NCI-H1436 treated with DMSO at 0.1 percent for 48 hours (cell line): ENCODE measurements at places on chromosomes 13 and 19.

GRCh38 chr13:50513300-50513877, 330.1 kb downstream of the DLEU7 start:
- DNase-seq, result no peak

DNA sequence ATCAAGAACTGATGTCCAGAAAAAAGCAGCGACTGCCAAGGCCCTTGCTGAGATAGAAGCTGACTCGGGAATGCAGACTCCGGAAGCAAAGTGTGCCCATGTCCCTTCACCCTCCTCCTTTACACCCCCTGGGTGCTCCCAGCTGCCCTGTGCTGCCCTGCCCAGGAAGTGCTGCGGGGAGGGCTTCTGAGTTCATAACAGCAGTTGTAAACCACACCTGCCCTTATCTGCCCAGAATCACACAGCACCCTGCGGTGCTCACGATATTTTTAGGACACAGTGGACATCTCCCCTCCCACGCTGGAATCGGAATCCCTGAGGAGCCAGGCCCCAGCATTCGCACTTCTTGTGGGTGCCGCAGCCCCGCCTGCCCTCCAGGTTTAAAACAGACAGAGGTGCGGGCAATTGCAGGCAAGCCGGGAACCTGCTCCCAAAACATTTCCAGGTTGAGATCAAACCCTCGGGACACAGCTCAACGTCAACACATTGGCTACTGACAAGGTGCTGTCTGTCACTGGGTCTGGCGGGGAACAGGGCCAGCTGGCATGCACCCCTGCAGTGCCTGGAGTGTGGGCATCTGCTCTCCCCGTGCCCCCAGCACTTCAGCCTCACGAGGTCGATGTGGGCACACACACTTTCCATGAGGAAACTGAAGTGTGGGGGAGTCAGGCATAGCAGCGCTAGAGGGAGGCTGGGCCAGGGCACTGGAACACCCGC, 36.8 kb downstream of the RAB20 start:
- DNase-seq, result no peak

DNA sequence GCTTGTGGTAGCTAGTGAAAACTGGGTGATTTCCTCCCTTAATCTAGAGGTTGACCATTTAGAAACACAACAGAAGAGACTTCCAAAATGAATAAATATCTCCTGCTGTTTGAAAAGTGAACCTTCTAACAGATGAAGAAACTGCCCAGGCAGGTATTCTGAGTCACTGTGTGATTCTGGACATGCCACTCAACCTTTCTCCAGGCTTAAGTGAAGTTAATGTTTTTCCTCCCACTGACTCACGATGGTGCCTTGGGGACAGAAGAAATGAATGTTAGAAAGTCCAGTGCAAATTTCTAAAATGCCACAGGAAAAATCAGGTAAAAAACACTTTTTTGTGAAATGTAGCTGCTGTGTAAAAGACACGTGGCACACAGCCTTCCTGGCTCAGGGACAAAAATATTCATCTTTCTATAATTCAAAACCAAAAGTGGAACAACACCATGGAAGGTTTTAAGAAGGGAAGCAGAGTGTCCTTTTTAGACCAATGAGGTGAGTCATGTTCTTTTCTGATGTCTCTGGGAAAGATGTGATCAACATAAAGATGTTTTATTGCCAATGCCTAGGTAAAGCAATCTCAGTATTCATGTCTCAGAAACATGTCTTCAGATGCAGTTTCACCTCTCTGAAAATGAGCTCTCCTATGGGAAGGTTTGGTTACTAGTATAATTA, 9.1 kb downstream of the UBE2L5 start:
- no peak for DNase-seq

GRCh38 chr13:98910501-98910951, 67.3 kb downstream of the DOCK9 start:
- no peak for DNase-seq

GRCh38 chr13:100131863-100132574, 43.1 kb downstream of the PCCA start:
- no peak for DNase-seq

DNA sequence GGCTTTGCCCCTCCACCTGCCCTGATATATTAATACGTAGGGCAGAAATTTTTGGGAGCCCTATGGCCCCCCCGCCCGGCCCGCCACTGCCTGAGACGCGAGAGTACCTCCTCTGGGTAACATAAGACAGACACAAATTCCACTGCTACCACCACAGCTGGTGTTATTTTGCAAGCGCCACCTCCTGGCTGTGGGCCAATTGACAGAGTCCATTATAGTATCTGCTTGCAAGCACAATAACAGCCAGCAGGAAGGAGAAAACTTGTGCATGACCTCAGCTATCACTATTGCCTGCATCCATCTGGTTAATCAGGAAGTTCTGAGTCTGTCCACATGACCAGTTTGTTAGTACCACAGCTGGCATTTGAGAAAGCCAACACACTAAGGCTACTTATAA, 25.3 kb upstream of the OR10H2 start:
- no peak for DNase-seq

- DNase-seq, result no peak
Observed at GRCh38 chr13:29581666-29582065, 13.8 kb downstream of the SLC7A1 start.

DNA sequence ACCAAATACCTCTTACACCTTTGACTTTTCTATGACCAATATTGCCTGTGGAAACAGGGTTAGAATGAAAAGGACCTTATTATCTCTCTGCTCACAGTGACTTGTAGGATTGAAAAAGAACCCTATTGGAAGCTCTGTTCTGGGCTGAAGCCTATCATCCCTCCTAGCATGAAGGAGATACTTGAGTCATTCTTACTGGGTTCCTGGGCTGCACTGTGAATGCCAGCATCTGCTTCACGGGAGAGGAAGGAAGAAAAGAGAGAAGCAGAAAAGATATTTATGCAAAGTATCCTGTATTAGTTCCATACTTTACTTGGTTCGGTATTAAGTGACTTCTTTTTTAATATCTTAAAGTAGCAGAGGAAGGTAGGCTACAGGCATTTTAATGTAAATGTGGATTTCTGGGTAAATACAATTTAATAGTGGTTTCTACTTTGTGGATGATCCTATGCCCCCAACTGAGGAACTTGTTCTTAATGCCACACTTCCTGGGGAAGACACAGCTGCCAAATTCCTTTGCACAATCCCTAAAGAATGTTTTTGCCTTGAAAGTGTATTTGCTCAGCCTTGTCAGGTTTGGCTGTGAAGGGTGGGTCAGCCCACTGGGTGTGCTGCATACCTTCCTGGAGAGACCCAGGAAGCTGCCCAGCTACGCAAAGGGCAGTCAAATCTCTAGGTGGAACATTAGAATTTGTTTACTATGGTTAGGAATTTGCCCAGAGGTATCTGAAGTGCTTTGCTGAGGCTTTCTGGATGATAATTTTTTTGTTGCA, 13.7 kb upstream of the SCEL start:
- no peak for DNase-seq

- no peak for DNase-seq
Observed at GRCh38 chr13:39864221-39864620, 208.8 kb downstream of the COG6 start.

GRCh38 chr13:102197193-102197592, 204.7 kb downstream of the FGF14 start:
- DNase-seq, result no peak

DNA sequence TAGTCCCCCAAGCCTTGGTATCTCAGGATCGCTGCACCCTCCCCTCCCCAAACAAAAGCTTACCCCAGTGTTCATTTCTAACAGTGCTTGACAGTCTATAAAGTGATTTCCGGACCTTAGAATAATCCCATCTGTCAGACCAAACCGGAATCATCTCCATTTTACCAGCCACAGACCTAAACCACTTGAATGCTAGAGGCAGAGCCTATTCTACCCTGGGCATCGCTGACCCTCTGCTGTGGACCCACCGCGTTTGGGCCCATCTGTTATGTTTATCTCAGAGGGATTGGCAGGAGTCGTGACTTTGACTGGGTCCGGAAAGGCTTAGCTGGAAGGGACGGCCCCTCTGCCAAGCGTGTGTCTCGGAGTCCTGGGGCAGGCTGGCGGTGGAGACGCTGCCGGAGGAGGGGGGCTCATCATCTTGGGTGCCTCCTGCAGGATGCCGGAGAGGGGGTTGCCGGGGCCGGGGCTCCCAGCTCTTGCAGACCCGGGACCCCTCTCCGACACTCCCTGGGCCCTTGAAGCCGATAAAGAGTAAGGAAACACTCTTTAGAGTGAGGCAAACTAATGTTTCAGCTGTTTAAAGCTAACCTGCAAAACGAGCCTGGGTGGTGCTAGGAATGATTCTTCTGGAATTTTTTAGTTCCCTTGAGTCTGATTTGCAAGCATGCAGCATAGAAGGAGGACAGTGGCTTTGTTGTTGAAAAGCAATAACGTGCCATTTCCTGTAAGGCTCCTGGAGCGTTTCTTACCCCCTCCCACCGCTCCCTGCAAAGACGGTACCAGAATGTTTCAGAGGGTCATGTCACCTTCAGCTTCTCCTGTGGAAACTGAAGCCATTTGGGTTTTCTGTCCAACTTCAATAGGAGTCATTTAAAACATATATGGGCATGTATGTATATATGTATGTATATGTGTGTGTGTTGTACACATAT, 1.3 kb downstream of the SLC25A42 start:
- DNase-seq, result no peak

- no peak for DNase-seq
Observed at GRCh38 chr13:85650613-85651012, 148.6 kb downstream of the SLITRK6 start.

DNA sequence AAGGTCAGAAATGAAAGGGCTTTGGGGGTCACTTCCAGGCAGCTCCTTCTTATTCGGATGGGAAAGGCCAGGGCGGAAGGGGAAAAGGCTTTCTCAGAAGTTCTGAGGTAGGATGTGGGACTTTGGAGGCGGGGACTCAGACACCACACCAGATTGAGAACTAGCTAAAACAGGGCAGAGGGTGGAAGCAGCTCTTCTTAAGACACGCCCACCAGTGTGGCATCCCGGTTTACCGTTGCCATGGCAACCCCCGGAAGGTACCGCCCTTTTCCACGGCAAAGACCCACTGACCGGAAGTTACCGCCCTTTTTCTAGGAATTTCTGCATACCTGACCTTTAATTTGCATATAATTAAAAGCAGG, 3.8 kb upstream of the LILRA5 start:
- no peak for DNase-seq

- no peak for DNase-seq
Observed at GRCh38 chr13:45180303-45180702, 20.5 kb downstream of the KCTD4 start.

- DNase-seq, result no peak
Observed at GRCh38 chr13:49108196-49108595, 111.9 kb upstream of the MLNR start.

- DNase-seq, result no peak
Observed at GRCh38 chr13:111913761-111914140, 153.2 kb upstream of the SOX1 start.

- DNase-seq, result no peak
Observed at GRCh38 chr19:15402411-15403150, 16.2 kb downstream of the AKAP8L start.

GRCh38 chr13:47420020-47420419, 523.2 kb upstream of the HTR2A start:
- no peak for DNase-seq

DNA sequence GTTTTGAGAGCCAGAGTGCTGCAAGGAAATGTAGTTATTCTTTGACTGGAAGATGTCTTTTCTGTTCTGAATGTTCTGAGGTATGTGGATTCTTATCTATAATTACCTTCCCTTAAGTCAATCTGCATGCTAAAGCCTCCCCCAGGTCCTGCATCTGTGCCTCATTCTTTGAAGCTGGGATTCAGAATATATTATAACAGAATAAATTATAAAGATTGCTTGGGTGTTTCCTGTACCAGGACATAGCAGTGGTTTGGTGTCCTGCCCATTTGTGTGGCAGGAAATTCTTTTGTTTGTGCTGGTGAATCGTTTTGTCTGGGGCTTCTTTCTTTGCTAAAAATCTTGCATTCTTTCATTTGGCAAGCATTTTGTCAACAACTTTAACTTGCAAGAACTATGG, 60.2 kb downstream of the ITGBL1 start:
- DNase-seq, result no peak

- no peak for DNase-seq
Observed at GRCh38 chr13:48094404-48094780, 512 bp downstream of the MED4 start.

GRCh38 chr13:94646904-94647303, 45.2 kb downstream of the GPR180 start:
- DNase-seq, result no peak

DNA sequence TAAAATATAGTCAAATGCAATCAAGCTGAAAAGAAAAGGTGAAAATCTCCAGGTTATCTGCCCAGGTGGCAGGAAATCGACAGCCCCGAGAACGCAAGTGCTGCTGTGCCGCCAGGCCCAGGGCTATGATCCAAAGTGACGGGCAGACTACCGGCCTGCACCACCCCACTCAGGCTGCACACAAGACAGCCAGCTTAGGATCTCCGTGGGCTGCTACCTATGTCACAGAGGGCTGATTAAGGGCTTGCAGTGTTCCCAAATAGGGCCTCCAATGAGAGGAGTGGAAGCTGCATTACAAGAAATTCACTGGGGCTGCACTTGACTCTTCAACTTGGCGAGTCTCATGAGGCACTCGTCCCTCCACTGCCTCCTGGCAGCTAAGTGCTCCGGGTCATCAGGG, 121.8 kb downstream of the CRYL1 start:
- DNase-seq, result no peak

DNA sequence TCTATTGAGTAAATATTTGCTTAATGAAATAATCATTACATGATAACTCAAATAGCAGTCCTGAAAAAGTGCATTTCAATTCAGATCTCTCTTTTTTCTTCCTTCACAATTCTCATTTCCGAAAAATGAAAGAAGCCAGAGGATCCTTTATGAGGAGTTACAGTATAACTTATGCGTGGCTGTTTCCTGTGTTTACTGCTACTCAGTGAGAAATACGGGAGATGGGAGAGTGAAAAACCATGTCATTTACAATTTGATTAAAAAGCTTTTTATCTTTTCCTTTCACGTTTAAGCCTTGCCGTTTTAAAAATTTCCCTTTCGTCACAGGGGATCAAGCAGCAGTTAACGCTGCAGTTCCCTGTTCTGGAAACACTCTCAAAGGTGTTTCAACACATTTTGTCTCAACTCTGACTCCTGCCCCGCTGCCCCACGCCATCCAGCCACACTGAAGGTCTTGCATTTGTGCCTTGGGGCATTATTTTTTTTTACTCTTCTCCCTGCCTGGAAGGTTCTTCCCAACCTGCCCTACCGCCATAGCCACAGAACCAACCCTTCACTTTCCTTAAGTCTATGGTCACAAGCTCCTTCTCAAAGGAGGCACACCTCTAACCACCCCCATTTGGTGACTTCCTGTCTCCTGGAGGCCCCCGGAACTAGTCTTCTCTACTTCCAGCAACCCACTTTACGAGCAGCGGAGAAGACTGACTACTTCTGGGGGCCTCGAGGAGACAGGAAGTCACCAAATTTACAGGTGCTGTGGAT, 17.0 kb downstream of the KL start:
- DNase-seq, result no peak

DNA sequence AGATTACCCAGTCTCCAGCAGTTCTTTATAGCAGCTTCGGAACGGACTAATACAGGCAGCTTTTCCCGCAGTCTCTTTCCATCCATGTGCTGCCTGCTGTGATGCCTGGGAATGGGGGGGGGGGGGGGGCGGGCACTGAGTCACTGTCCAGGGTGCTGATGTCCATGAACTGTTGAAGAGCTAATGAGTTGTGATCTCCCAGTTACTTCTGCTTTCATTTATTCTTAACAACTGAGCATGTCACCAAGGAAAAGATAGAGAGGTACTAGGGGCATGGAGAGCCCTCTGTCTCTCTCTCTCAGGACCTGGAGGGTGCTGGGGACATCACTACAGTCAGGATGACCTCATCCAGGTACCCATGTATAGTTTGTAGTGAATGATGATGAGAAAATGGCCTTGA, 20.3 kb upstream of the CEACAM1 start:
- no peak for DNase-seq

- no peak for DNase-seq
Observed at GRCh38 chr13:99953138-99953755, 18.3 kb downstream of the ZIC5 start.

- no peak for DNase-seq
Observed at GRCh38 chr13:31116224-31116623, 45.5 kb downstream of the HSPH1 start.
